Amygdala (tissue), 56 donors: ENCODE measurements at places on chromosomes 11 and 22.

DNA sequence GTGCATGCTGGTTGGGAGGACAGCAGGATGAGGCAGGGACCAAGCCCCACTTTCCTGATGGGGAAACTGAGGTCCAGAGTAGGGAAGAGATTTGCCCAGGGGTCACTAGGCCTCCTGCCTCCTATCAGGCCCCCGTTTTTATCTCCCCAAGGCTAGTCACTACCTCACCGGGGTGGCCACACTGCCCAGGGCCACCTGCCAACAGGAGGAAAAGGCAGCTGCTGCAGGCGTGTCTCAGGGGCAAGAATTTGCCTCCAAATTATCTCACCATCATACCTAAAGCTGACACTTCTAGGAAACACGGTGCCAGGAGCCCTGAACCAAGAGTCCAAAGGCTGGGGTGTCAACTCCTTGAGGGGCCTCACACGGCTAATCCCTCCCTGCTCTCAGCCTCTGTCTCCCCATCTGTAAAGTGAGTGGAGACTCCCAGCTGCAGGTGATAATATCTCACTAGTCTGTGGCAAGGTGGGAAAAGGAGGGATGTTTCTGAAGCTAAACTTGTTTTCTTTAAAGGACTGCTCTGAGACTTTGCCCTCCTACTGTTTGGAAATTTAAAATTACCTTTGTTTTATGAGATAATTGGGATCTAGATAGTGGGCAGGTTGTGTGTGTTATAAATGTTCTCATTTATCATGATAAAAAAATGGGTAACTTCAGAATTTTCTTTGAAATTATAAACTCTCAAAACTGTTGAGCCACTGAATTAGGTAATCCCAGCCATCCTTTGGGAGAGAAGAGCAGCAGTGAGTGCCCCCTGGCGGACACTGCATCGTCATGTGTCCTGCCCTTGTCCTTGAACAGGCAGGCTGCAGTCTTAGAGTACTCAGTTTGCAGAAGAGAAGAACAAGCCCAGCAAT is 60.0 kb downstream of the MYO7A start:
- peak; percentile 80 for DNase-seq

DNA sequence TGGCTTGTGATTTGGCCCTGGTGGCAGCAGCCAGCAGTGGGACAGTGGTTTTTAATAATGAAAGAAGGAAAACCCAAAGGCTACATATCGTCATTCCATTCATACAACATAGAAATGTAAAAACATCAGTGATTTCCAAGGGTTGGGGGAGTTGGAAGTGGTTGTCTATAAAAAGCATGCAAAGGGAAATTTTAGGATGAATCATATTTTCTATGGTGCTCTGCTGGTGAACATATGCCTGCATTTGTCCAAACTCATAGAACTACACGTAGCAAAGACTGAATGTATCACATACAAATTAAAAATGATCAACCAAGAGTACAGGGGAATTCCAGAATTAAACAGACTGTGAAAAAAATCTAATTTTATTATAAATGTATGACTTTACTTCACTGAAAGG is 11.1 kb downstream of the OR5B3 start:
- DNase-seq = no peak

DNA sequence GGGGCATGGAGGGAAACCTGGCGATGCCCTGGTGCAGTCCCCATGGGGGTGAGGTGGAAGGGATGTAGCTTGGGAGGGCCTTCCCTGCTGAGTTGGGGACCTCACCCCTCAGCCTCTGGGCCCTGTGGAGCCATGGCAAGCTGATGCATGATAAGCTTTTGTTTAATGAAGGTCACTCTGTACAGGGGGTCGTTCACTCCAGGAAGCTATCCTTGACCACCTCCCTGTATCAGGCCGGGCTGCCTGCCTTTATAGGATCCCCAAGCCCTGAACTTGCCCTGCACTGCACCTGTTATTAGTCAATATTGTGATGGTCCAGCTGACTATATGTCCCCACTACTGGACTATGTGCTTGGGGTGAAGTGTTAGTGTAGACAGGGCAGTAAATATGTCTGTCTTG is 49.7 kb upstream of the MYEOV start:
- DNase-seq = no peak

GRCh38 chr11:12807621-12808020 is 133.4 kb downstream of the TEAD1 start:
- no peak for DNase-seq

- DNase-seq = no peak
These were observed 696 bp downstream of the KRTAP5-5 start for GRCh38 chr11:1630271-1630670.

- DNase-seq = no peak
These were observed 7.6 kb downstream of the XBP1 start for GRCh38 chr22:28792491-28793383.

GRCh38 chr11:73204711-73205121 is 13.4 kb upstream of the P2RY2 start:
- DNase-seq = no peak

GRCh38 chr11:6862961-6863360 is at the start of gene OR10A2:
Gene OR10A2, plus strand, starts transcription at chr11:6863057. Its CDS starts 6,698 bp downstream, at chr11:6869755.
- no peak for DNase-seq

- DNase-seq = no peak
These were observed 1.0 kb upstream of the SEC14L4 start for GRCh38 chr22:30506507-30506968.

DNA sequence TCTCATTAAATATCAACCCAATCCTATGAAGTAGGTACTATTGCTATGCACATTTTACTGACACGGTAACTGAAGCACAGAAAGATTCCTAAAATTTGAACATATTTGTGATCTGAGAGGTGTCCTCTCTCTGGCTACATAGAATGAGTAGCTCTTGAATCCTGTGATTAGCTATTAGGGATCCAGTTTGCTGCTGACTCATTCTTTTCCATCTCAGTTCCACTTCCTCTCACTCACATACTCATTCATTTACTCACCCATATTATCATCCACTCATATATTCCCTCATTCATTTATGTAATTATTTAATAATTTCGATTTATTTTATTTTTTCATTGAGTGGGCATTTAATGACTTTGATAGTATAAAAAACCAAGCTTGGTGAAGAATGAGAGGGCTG is 42.7 kb downstream of the OR5B17 start:
- no peak for DNase-seq

DNA sequence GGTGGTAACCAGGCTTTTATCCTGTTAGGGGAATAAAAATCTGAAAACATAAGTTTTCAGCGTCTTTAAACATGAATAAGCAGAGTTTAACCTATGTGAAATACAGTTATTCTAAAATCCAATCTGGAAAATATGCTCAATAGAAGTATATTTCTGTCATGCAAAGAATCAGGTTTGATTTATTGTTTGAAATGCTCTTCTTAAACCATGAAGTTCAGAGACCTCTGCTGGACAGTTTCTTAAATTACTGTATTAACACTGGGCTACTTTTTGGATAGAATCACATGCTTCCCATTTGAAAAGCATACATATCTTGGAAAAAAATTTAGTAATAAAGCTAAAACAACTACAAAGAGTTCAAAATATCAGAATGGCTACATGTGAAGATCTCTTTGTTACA is 25.4 kb downstream of the APIP start:
- DNase-seq = no peak

DNA sequence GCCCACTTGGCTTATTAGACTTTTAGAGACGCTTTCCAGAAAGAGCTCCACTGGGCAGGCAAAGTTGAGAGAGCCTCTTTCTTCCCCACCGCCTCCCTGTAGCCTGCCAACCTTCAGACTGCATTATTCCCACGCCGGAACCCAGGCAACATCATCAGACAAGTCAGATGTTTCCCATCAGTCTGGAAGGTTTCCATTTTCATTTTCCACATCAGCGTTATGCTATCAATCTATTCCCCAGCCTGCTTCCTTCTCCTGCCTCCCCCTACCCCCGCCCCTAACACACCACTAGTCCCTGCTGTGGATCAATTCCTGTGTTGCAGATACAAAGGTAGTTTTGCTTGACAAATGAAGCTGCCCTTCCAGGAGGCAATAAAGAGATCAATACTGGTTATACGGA is 184.8 kb downstream of the DSCAML1 start:
- DNase-seq = no peak

DNA sequence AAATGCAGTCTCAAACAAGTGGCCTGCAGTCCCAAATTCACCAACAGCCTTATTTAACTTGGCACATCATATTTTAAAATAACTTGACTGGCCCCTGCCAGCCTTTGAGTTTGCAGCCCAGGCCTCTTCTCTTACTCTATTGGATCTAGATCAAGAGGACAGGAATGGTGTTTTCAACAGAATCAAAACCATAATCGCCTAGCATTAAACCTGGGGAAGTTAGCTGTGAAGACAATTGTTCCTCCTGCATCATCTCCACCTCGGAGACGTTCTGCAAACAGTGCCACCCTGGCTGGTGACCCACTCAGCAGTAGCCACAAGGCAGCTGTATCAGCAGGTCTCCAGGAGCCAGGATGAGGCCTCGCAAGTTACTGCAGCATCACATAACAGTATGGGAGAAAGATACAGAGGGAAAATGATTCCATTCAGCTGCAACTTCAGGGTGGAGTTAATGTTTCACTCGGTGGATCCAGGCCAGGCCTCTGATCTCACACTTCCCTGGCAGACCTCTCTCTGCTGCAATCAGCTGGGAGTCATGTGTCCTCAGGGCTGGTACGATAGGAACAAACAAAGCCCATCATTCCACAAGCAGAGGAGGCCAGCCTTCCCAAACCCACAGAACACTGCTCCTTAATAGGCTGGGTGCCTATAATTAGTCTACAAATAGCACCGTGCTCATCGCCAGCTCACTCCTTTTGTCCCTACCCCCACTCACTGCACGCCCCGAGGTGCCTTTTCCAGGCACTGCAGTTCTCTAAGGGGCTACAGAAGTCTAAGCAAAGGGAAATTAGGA is 18.6 kb upstream of the SCN2B start:
- peak; percentile 45 for DNase-seq

DNA sequence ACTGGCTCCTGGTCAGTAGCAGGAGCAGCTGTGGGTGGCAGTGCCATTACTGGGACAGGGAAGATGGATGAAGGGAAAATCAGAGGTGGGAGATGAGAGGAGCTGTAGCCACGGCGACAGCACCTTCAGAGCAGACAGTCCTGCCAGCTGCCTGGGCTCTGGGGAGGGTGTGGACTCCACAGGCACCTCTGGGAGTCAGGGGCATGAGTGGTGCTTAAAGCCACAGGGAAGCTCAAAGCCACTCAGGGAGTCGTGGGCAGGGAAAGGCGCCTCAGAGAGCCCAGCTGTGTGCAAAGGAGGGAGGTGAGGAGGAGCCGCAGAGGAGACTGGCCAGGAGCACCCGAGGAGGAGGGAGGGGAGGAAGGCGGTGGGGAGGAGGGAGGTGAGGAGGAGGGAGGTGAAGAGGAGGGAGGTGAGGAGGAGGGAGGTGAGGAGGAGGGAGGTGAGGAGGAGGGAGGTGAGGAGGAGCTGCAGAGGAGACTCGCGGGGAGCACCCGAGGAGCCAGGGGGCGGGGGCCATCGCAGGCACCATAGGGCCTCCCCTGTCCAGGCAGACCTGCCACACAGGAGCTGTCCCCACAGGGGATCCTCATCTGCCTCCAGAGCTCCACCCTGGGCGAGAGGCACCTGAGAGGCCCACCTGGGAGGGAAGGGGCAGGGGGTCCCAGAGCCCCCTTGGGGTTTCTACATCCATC is 977.6 kb downstream of the BRD1 start:
- DNase-seq = no peak

- no peak for DNase-seq
These were observed 15.5 kb upstream of the TFIP11 start for GRCh38 chr22:26527574-26528465.

GRCh38 chr11:125517116-125517770 is 21.2 kb upstream of the FEZ1 start:
- DNase-seq = peak; percentile 38

- DNase-seq = no peak
These were observed 1.1 kb downstream of the SEPTIN5 start for GRCh38 chr22:19715188-19715930.

- DNase-seq = no peak
These were observed 335.9 kb downstream of the BRD1 start for GRCh38 chr22:49491726-49492125.

- no peak for DNase-seq
These were observed 87.1 kb downstream of the CEP164 start for GRCh38 chr11:117414724-117415123.

GRCh38 chr11:102849311-102849710 is 5.9 kb upstream of the MMP3 start:
- DNase-seq = no peak

- no peak for DNase-seq
These were observed 57.6 kb upstream of the FTH1 start for GRCh38 chr11:62024936-62025486.

DNA sequence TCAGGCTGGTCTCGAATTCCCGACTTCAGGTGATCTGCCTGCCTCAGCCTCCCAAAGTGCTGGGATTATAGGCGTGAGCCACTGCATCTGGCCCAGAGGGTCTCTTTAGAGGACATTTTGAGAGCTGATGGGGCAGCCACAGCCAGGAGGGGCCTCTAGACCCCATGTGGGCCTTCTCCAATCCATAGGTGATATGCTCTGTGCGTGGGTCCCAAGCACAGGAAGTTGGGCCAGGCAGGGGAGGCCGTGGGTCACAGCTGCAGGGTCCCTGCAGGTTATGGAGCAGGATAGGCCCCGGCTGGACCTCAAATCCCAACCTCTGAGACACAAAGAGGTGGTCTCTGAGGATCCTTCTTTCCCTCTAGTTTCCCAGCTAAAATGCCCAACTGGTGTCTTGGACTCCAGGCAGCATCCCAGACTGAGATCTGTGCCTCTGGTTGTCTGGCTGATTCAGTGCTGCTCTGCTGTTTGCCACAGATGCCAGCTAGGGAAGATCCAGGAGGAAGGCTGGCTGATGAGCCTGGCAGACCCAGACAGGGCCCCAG is 1.5 kb downstream of the LRRC75B start:
- no peak for DNase-seq

GRCh38 chr22:44445731-44446130 is 52.3 kb downstream of the RTL6 start:
- DNase-seq = no peak

DNA sequence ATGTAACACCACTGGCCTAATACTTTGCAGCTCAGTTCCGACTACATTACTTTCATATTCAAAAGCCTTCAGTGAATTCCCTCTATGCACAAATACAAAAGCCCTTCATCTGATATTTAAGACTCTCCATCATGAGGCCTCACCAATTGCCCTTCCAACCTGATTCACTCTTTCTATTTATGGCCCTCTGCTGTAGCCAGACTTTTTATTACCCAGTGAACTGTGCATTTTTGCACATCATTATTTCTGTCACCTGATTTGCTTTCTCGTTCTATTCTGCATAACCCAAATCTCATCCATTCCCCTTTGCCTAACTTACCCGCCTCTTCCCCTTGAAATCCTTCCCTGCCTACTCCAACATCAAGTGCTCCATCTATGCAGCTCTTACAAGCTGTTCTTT is 78.3 kb downstream of the BBOX1 start:
- DNase-seq = no peak

DNA sequence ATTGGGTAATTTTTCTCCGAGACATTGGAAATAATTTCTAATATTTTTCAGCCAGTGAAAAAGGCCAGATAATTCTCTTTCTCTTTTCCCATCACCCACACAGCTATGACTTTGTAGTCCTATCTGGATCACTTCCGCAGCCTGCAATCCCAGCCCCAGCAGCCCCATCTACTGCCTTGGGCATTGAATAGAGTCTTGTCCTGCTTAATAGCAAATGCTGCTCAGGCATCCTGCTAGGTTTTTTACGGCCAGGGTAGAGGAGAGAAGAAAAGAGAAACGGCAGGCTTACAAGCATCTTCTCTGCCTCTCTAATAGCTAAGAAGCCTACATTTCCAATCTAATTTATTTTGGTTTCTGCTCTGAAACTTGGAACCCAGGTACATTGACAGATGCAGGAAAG is 154.3 kb upstream of the B3GAT1 start:
- DNase-seq = peak; percentile 15
